Muscle of leg (tissue), 16 donors: ENCODE measurements at places on chromosomes 16 and 17. TPM values are rescaled to one million over a fixed set of nuclear protein-coding genes. Genes with fewer than 3 reads are reported as not detected.

NLRC5 gene
- polyA plus RNA-seq = 5.3 TPM

UBFD1 gene
- 47.9 TPM for polyA plus RNA-seq

CCL17 gene
- polyA plus RNA-seq = not detected

GUCY2D gene
- not detected for polyA plus RNA-seq

GAS2L2 gene
- polyA plus RNA-seq = not detected

B3GNT9 gene
- 14.6 TPM for polyA plus RNA-seq

GRCh38 chr16:56888806-56889205, 23.8 kb downstream of the SLC12A3 start:
- DNase-seq = no peak

- no peak for DNase-seq
These were observed 3.2 kb downstream of the USP32 start for GRCh38 chr17:60388742-60389141.

DNA sequence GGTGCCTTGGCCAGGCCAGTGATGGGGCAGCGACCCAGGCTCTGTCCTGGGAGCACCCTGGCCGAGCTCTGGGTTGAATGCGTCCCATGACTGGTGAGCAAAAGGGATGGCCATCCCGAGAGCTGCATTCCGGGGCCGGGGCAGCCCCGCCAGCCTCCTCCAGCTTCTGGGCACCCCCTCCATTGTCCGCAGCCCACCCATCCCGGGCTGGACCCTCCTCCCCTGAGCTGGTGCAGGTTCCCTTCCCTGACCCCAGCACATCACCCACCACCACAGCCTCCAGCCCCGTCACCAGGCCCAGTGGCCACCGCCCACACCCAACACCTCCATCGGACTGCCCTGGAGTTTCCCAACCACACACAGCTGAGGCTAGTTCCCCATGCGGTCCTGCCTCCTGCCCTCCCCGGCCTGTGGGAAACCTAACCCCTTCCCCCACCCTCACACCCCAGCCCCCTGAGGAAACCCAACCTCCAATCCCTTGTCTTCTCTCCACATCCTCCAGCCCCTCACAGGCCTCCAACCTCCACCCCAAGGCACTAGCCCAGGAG, 16.2 kb upstream of the PVALEF start:
- DNase-seq = no peak

- peak; percentile 61 for DNase-seq
These were observed at the start of gene TMC6 for GRCh38 chr17:78128551-78129350. Gene TMC6 (minus strand): TSS chr17:78128755. CDS start chr17:78126832, 1,923 bp downstream.

GRCh38 chr17:76645481-76645880, 1.9 kb upstream of the ST6GALNAC1 start:
- DNase-seq = no peak

DNA sequence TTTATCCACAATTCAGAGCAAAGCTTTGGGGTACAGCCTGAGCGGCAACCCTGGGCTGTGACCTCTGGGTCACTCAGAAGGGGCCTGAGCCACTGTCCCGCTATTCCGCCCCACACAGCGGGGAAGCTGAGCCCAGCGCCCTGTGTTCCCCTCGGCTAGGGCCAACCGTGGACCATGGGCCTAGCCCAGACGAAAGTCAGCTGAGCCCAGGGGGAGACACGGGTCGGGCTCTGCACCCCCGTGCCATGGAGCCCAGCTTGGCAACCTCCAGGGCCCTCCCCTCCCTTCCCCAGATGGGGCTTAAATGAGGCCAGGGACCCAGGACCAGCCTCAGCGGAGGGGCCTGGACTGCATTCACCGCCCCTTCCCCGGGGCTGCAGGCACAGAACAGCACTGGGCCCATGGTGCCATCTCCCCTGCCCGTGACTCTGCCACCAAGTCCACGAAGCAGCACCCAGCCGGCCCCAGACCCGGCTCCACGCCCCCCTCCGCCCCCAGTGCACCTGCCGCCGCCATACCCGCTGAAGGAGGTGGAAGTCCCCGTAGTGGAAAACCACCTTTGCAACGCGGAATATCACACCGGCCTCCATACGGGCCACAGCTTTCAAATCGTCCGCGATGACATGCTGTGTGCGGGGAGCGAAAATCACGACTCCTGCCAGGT, 1.8 kb downstream of the TPSD1 start:
- no peak for DNase-seq

DNA sequence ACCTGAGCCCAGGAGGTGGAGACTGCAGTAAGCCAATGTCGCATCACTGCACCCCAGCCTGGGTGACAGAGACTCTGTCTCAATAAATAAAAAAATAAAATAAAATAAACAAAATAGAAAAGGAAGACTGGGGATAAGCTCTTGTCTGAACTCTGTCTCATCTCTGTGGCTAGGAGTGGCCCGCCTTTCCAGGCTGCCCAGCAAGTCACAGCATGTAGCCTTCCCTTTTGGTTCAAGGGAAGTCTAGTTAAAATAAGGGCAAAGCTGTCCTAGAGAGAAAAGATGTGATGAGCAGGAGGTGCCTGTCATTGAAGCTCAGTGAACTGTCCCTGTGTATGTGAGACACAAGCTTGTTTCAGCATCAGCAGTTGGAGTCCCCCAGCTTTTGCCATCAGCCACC, 2.7 kb upstream of the GFAP start:
- no peak for DNase-seq

DNA sequence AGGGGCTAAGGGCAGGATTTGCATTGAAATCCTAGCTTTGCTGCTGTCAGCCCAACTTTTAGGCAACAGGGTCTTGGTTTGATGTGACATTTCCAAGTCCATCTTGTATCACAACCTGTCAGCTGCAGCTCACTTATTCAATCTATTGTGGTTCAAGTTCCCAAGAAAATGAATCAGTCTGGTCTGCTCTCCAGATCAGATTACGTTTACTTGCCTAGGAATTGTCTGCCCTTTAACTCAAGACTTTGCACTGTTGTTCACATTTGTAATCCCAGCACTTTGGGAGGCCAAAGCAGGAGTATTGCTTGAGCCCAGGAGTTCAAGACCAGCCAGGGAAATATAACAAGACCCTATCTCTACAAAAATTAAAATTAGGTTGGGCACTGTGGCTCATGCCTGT, 10.0 kb downstream of the STX4 start:
- DNase-seq = no peak

GRCh38 chr17:80874866-80875445, 116.7 kb upstream of the CHMP6 start:
- DNase-seq = no peak

- DNase-seq = no peak
These were observed 35.2 kb downstream of the USP22 start for GRCh38 chr17:21007646-21008045.

DNA sequence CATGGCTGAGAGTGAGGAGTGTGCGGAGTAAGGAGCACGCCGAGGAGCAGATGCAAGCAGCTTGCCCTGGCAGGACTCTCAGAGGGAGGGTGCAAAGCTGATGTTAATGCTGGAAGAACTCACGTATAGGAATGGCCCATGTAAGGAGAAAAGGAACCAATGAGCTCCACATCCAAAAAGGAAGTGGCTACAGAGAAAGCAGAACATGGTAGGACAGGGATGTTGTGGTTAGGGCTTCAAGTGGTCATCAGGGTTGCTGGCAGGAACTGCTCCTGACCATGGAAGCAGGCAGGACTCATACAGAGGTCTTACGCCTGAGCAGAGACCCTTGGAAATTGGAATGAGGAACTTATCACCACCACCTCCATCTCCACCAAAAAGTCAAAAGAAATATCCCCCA, 5.2 kb downstream of the MYO1D start:
- peak; percentile 17 for DNase-seq

DNA sequence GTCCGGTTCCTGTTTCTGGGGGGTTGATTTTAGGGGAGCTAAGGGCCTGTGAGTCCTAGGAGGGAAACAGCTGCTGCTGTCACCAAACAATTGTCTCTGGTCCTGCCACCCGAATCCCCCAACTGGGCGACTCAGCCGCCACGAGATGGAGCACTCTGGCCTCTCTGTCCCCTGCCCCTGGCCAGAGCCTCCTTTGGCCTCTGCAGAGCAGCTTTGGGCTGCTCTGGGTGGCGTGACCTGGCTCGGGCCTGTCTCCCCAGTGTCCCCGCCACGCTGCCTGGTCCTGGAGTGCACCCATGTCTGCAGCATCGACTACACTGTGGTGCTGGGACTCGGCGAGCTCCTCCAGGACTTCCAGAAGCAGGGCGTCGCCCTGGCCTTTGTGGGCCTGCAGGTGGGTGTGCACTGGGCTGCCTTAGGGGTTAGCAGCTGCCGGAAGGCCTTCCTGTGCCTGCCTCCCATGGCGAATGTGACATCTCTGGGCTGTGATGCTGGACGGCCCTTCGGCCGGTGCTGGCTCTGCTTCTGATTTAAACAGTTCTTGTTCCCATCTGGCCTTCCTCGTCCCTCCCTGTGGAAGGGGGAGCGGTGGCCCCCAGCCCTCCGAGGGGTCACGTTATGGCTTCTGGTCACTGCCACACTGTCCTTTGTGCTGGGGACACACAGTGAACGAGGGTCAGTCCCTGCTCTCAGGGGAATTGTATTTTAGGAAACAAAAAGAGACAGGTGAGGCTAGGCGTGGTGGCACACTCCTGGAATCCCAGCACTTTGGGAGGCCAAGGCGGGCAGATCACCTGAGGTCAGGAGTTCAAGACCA, 11.6 kb upstream of the RNF213 start:
- DNase-seq = no peak
